ENCODE measurements at places on chromosomes 5 and 9. TPM values are rescaled to one million over a fixed set of nuclear protein-coding genes. Genes with fewer than 3 reads are reported as not detected.

GRCh38 chr5:16776611-16777251 lies 159.4 kb downstream of the MYO10 start:
- no peak overlapping the region for H3K27ac ChIP-seq
- H3K27me3 ChIP-seq: no peaks in the 10 kb centered on the region
- peaks cover 17% of the 10 kb centered on the region for H3K36me3 ChIP-seq
- no peak for DNase-seq

- peaks cover 19% of the 10 kb centered on the region for H3K36me3 ChIP-seq
- H3K27ac ChIP-seq: peak overlapping the region; percentile 98
- peaks cover 53% of the 10 kb centered on the region for H3K4me1 ChIP-seq
- DNase-seq: no peak
- peak overlapping the region; percentile 89 for H3K4me3 ChIP-seq
Observed at GRCh38 chr9:72362680-72363139, 2.3 kb downstream of the ZFAND5 start.

GRCh38 chr5:7762267-7762666 lies 88.7 kb downstream of the CFAP90 start:
- no peak overlapping the region for H3K4me3 ChIP-seq
- H3K36me3 ChIP-seq: peaks cover 6% of the 10 kb centered on the region
- no peak overlapping the region for H3K27ac ChIP-seq
- DNase-seq: no peak

- no peaks in the 10 kb centered on the region for H3K27me3 ChIP-seq
- H3K4me1 ChIP-seq: peaks cover 19% of the 10 kb centered on the region
Observed at GRCh38 chr9:98795295-98795955, 930 bp downstream of the ANKS6 start.

MATR3 gene
- total RNA-seq: 336 TPM

DDX4 gene
- total RNA-seq: not detected

DIRAS2 gene
- not detected for total RNA-seq

GRCh38 chr9:114798780-114799427 lies 6.9 kb downstream of the TNFSF15 start:
- H3K27me3 ChIP-seq: no peaks in the 10 kb centered on the region

- no peaks in the 10 kb centered on the region for H3K27me3 ChIP-seq
- H3K27ac ChIP-seq: no peak overlapping the region
- H3K36me3 ChIP-seq: no peaks in the 10 kb centered on the region
Observed at GRCh38 chr5:101977729-101978345, 318.2 kb downstream of the SLCO4C1 start.

DNA sequence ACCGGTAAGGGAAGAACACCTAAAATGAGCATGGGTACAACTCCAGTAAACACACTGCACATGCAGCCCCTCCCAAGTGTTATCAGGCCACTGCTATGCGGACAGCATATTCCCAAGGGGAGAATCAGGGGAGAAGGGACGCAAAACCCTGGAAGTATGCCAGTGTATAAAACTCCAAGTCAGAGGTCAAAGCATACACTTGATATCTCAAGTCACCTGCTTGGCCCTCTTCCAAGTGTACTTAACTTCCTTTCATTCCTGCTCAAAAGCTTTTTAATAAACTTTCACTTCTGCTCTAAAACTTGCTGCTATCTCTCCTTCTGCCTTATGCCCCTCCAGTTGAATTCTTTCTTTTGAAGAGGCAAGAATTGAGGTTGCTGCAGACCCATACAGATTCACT lies 408.1 kb downstream of the HTR1A start:
- DNase-seq: no peak
- H3K36me3 ChIP-seq: no peaks in the 10 kb centered on the region
- H3K27me3 ChIP-seq: no peaks in the 10 kb centered on the region
- peaks cover 4% of the 10 kb centered on the region for H3K4me1 ChIP-seq
- no peak overlapping the region for H3K4me3 ChIP-seq

- no peaks in the 10 kb centered on the region for H3K27me3 ChIP-seq
- H3K36me3 ChIP-seq: no peaks in the 10 kb centered on the region
- no peaks in the 10 kb centered on the region for H3K4me1 ChIP-seq
- H3K4me3 ChIP-seq: no peak overlapping the region
- H3K27ac ChIP-seq: no peak overlapping the region
Observed at GRCh38 chr5:152488869-152489268, 83.8 kb upstream of the NMUR2 start.

Measured in progenitor cell of endocrine pancreas (in vitro differentiated cells).